ENCODE measurements at places on chromosomes 2 and 18.

- DNase-seq, result no peak
Measured at GRCh38 chr2:40285391-40285790, 166.5 kb downstream of the SLC8A1 start.

GRCh38 chr2:149972066-149972465, 384.5 kb upstream of the MMADHC start:
- DNase-seq, result no peak

DNA sequence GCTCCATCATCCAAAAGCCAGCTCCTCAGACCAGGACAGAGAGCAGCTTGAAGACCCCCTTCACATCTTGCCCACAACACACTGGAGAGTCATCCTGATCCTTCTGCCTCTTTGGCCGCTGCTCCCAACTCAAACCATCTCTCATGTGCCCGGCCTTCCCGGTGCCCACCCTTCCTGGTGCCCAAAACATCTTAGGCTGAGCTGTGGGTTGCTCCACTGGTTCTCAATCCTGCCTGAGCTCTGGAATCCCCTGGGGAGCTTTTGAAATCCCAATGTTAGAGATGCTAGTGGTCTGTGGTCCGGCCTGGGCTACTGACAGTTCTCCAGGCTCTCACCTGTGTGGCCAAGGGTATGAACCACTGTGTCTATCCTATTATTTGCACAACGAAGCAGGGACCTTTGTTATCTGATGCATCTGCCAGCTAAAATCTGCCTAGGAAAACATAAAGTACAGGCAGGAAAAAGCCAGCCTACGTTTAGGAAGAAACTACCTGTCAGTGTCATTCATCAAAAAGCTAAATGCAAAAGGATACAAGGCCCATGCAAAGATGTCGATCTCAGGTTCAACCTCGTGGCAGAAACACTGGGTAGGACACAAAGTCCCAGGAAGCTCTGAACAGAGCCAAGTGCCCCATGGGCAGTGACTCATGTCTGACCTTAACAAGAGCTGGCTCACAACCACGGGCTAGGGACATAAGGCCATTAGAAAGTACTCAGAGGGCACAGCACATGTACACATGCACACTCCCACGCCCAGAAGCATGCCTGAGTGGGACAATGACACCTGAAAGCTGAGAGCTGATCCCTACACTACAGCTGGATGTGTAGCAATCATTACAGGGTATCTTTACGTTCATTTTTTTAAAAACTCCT, 30.8 kb downstream of the TBC1D8 start:
- no peak for DNase-seq

- no peak for DNase-seq
Measured at GRCh38 chr2:192148620-192149321, 46.0 kb downstream of the TMEFF2 start.

DNA sequence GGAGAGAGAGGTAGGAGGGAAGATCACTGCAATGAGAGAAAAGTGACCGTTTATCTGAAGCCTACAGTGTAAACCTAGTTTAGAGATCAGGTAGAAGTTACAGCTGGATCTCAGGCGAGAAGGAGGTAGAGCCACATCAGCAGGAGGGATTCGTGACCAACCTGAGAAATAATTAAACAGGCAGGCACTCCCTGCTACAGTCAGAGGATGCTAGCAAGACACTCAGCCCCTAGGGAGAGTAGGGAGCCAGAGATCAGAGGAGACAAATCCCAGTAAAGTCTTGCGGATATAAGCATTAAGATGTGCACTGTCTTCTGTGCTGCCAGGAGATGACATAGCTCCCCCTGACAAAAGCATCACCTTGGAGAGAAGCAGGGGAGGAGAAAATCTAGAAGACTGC, 629.1 kb upstream of the SLC39A10 start:
- DNase-seq, result no peak

- DNase-seq, result no peak
Measured at GRCh38 chr18:70758780-70759179, 469.9 kb downstream of the SOCS6 start.

GRCh38 chr2:185284696-185285095, 453.9 kb upstream of the FSIP2 start:
- no peak for DNase-seq

DNA sequence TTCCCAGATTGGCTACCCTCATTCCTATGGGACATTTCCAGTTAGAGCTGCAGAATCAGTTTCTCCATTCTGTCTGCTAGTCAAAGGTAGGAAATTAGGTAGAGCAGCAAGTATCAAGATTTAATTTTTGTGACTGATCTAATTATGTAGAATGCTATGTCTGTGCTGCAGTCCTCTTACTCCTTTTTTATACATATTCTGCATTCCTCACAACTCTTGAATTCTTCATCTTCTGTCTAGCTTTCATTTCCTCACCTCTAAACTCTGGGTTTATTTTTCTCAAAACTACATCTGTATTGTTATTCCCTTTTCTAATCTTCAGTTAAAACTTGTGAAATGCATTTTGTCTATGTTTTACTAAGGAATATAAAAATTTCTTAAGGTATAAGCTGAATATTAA, 8.6 kb downstream of the SGO2 start:
- no peak for DNase-seq

GRCh38 chr2:136226903-136227302, 109.0 kb upstream of the CXCR4 start:
- no peak for DNase-seq

GRCh38 chr2:109356324-109357035, 227.5 kb downstream of the SH3RF3 start:
- DNase-seq, result no peak

- no peak for DNase-seq
Measured at GRCh38 chr2:73205611-73206010, 3.2 kb downstream of the NOTO start.

GRCh38 chr18:22709288-22710060, 223.7 kb upstream of the RBBP8 start:
- no peak for DNase-seq

DNA sequence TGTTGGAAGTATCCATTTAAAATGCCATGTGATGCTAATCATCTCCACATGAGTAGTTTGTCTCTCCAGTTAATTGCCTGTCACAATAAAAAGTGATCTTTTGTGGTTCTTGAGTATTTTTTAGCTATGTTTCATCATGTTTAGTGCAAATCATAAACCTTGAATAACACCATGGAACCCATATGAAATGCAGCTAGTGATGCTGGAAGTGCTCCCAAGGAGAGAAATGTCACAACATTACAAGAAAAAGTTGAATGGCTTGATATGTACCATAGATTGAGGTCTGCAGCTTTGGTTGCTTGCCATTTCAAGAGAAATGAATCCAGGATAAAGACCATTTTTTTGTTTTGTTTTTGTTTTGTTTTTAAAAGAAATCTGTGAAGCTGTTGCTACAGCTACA, 14.3 kb downstream of the PTPN4 start:
- no peak for DNase-seq

GRCh38 chr2:149625671-149626070, 38.1 kb upstream of the MMADHC start:
- no peak for DNase-seq

- no peak for DNase-seq
Measured at GRCh38 chr2:20609995-20610357, 40.9 kb downstream of the HS1BP3 start.

DNA sequence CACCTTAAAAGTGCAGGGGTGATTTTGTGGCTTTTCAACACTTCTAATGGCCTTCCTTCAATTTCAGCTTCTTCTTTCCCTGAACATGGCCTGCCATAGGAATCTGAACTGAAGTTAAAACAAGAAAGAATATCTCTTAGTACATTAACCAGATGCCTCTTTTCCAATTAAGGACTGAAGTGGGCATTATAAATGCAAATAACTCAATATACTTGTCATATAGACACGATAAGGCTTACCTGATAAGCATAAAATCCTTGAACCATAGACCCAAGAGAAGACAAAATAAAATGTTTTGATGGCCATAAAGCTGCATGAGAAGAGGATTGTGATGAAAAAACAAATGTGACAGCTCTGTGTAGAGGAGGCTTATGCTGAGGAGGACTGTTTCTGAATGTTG, 173.1 kb downstream of the MC4R start:
- no peak for DNase-seq

Measured in KBM-7 (cell line).